ENCODE measurements at places on chromosomes 2 and 18. TPM values are rescaled to one million over a fixed set of nuclear protein-coding genes. Genes with fewer than 3 reads are reported as not detected.

- DNase-seq: no peak
These were observed 466.0 kb downstream of the PTH2R start for GRCh38 chr2:208872591-208872990.

- no peak for DNase-seq
These were observed 367.1 kb downstream of the GPD2 start for GRCh38 chr2:156803243-156803642.

- no peak for DNase-seq
These were observed 4.8 kb downstream of the MFSD6 start for GRCh38 chr2:190412966-190413365.

DNA sequence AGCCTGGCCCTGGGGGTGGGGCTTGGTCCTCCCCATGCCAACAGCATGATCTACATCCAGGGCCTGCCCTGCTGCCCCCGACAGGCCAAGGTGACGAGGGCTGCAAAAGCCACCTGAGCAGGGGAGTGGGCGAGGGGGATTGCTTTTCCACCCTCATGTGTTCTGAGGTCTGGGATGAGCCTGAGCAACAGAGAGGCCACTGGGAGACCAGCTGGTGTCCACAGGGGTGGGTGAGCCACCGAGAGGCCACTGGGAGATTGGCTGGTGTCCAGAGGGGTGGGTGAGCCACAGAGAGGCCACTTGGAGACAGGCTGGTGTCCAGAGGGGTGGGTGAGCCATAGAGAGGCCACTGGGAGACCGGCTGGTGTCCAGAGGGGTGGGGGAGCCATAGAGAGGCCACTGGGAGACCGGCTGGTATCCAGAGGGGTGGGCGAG is 147.4 kb upstream of the GPC1 start:
- DNase-seq: no peak

DNA sequence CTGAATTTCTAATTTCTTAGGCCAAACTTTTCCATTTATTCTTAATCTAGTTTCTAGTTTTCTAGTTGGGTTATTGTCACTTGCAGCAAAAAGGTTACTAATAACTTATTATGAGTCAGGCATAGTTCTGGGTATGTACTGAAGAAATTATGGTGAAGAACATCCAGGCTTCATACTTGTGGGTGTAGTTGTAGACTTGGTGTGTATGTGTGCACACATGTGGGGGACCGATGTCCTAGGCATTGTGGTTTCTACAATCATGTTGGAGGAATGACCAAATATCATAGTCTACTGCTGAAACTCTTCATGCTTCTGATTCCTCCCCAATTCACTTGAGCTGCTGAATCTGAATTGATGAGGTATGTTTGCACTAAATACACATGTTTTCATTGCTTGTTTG is 141.2 kb downstream of the PMAIP1 start:
- no peak for DNase-seq

MZT2A gene
- 370 TPM for total RNA-seq

DNA sequence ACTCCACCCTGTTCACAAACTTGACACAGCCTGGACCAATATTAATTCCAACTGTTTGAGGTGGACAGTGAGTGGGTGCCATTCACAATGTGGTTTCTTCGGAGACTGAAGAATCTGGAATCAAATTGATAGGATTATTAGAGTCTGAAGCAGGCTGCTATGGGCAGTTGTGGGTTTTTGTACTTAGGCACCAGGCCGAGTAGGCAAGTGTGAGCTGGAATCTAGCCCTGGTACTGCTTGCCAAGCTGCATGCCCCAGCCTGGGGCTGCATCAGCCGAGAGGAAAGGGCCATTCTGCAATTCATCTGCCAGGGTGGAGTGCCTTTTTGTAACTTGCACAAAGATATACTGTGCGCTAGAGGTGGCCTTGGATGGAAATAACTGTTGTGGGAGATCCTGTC is 654.7 kb upstream of the FANCL start:
- DNase-seq: peak; percentile 58

GRCh38 chr2:228599781-228600180 is 418.3 kb upstream of the SPHKAP start:
- DNase-seq: no peak

DNA sequence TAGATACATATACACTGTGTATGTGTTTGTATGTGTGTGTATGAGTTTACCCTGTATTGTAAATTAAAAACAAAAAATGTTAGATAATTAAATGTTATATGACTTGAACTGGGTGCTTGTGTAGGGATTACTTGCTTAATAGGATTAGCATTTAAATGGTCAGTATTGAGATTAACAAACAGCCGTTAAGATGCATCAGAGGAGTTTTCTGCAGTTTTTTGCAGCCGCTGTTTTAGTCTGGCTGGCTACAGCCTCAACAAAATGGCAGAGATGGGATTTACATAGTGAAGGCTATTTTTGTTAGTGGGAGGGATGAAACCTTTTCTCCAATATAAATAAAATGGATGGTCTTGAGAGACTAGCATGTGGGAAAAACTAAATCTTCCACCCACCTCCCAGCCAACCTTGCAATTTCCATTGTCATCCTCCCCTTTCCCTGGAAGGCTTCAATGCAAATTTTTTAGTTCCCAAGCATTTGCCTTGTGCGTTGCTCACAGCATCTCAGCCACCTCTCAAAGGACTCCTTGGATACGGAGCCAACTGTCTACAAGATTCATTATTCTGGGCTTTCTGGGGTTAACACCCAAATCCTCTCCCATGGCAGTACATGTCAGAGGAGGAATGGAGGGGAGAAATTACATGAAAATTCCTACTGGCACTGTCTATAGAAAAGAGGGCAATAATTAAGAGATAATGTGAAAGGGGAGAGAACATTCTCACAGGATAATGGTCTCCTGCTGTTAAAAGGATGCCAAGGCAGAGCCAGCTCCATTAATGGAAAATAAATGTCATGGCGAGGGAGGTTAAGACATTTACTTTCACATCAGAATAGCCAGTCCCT is 351.9 kb downstream of the CDH2 start:
- no peak for DNase-seq

OBSL1 gene
- 190 TPM for total RNA-seq

SP5 gene
- 0.12 TPM for total RNA-seq
